Placental epithelial cell (primary cell): ENCODE measurements at places on chromosomes 4 and X. TPM values are rescaled to one million over a fixed set of nuclear protein-coding genes. Genes with fewer than 3 reads are reported as not detected.

Gene LANCL3
- total RNA-seq = 0.98 and 1.6 TPM in 2 replicates

Gene STATH
- total RNA-seq = not detected in 2 replicates

Gene IL15
- not detected in 2 replicates for total RNA-seq

Gene FAM47E
- 1.4 and 3.1 TPM in 2 replicates for total RNA-seq

Gene SLC16A2
- 5.5 and 6.1 TPM in 2 replicates for total RNA-seq

Gene ETNPPL
- not detected in 2 replicates for total RNA-seq

Gene RHOXF1
- not detected in 2 replicates for total RNA-seq

Gene LRIT3
- total RNA-seq = not detected in 2 replicates

Gene GLRA3
- not detected in 2 replicates for total RNA-seq

Gene ARHGEF6
- under 0.01 TPM in 2 replicates for total RNA-seq

Gene GAR1
- 3.5 and 4.2 TPM in 2 replicates for total RNA-seq

Gene GC
- total RNA-seq = not detected in 2 replicates

Gene GAGE12H
- not detected in 2 replicates for total RNA-seq

Gene DMRTC1B
- total RNA-seq = under 0.01 TPM in 1 of 2 replicates, not detected in the other

Gene MSX1
- total RNA-seq = under 0.01 and 1.1 TPM in 2 replicates

Gene PRMT9
- total RNA-seq = 8.2 and 9.0 TPM in 2 replicates

Gene DRD5
- total RNA-seq = not detected in 2 replicates

Gene OFD1
- total RNA-seq = 12.1 and 20.0 TPM in 2 replicates

Gene ARMCX4
- total RNA-seq = 5.2 and 7.1 TPM in 2 replicates

Gene SPIN2A
- 0.54 and 2.7 TPM in 2 replicates for total RNA-seq

Gene VEGFD
- under 0.01 TPM in 1 of 2 replicates, not detected in the other for total RNA-seq

Gene ZNF157
- 0.11 and 0.39 TPM in 2 replicates for total RNA-seq

Gene SSX3
- not detected in 2 replicates for total RNA-seq

Gene LEF1
- total RNA-seq = 0.79 TPM in 1 of 2 replicates, not detected in the other

Gene GATA1
- total RNA-seq = not detected in 2 replicates

Gene UGT2B15
- total RNA-seq = not detected in 2 replicates

Gene TBC1D9
- total RNA-seq = 41.2 and 41.3 TPM in 2 replicates

Gene C4orf50
- under 0.01 TPM in 1 of 2 replicates, not detected in the other for total RNA-seq

Gene SMPX
- total RNA-seq = not detected in 2 replicates

Gene ARMCX1
- 56.1 and 101 TPM in 2 replicates for total RNA-seq

Gene SH3BP2
- 17.3 and 26.6 TPM in 2 replicates for total RNA-seq

Gene LRCH2
- total RNA-seq = under 0.01 and 0.11 TPM in 2 replicates
